Osteoblast (primary cell): ENCODE measurements at places on chromosomes 13 and 19. TPM values are rescaled to one million over a fixed set of nuclear protein-coding genes. Genes with fewer than 3 reads are reported as not detected.
A peak's percentile ranks its signal among the peaks of the same experiment; 100 is the strongest.

Gene TEX29
- total RNA-seq, result 0.36 TPM in 1 of 2 replicates, not detected in the other

DNA sequence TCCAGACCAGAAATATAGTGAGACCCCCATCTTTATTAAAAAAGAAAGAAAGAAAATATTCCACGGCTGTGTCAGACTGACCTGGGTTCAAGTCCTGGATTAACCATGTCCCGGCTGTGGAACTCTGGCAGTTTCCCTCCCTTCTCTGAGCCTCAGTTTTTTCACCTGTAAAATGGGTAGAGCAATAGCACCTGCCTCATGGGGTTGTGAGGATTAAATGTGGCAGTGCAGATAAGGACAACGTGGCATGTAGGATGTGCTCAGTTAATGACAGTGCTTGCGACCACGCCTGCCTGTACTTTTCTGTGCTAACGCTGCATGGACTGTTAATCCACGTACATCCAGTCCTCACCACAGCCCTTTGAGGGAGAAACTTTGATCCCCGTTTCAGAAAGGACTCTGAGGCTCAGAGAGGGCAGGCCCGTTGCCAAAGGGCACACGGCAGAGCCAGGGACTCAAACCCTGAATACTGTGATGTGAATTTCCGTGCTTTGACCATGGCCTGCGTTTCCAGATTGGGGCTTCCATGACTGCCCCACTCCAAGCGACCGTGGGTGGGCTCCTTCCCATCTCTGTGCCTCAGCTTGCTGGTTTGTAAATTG lies 16.1 kb downstream of the SBK2 start:
- no peak overlapping the region for H3K4me3 ChIP-seq
- H3K27ac ChIP-seq, result peak overlapping the region; percentile 56
- peak; percentile 27 for DNase-seq
- no peaks in the 10 kb centered on the region for H3K27me3 ChIP-seq
- H3K4me1 ChIP-seq, result peaks cover 9% of the 10 kb centered on the region

Gene COX7A1
- 8.3 and 13.6 TPM in 2 replicates for total RNA-seq

GRCh38 chr19:23784274-23784673 lies 25.6 kb upstream of the ZNF681 start:
- H3K27ac ChIP-seq, result no peak overlapping the region
- no peaks in the 10 kb centered on the region for H3K4me1 ChIP-seq
- no peak overlapping the region for H3K4me3 ChIP-seq
- no peak for DNase-seq
- no peaks in the 10 kb centered on the region for H3K27me3 ChIP-seq
- H3K36me3 ChIP-seq, result no peaks in the 10 kb centered on the region

DNA sequence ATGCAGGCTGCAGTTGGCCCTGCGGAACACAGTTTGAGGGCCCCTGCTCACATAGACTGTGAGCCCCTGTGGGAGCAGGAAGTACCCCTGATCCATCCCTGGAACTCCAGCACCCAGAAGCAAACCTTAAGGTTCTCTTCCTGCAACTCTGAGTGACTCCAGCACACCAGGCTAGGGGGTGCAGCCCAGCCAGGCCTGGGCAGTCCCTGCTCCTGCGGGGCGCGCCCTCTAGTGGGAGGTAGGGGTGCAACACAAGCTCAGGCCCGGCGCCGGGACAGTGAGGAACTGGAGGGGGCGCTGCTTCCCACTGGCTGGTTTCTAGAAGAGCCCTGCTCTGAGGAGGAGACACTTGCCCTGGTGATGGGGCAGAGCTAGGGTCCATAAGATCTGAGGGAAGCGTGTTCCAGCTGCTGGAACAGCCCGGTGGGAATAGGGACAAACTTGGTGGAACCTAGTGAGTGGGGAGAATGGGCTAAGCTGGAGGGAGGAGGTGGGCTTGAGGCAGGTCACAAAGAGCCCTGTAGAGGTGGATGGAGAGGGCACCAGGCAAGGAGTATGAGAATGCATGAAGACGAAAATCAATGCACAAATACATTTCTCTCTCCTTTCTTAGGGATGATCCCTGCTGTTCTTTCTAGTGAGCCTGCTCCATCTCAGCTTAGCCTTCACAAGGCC lies 5.0 kb downstream of the ZSCAN5A start:
- H3K4me3 ChIP-seq, result no peak overlapping the region
- peaks cover 8% of the 10 kb centered on the region for H3K4me1 ChIP-seq
- peaks cover 13% of the 10 kb centered on the region for H3K36me3 ChIP-seq
- DNase-seq, result peak; percentile 87
